Psoas muscle (tissue), 8 donors: ENCODE measurements at places on chromosomes 3 and 15. TPM values are rescaled to one million over a fixed set of nuclear protein-coding genes. Genes with fewer than 3 reads are reported as not detected.

The CHST13 gene
- 0.07 TPM for polyA plus RNA-seq

The CLEC3B gene
- 24.6 TPM for polyA plus RNA-seq

The SLC2A2 gene
- polyA plus RNA-seq = not detected

GRCh38 chr15:78752492-78753358 lies 58.5 kb downstream of the ADAMTS7 start:
- DNase-seq = no peak

DNA sequence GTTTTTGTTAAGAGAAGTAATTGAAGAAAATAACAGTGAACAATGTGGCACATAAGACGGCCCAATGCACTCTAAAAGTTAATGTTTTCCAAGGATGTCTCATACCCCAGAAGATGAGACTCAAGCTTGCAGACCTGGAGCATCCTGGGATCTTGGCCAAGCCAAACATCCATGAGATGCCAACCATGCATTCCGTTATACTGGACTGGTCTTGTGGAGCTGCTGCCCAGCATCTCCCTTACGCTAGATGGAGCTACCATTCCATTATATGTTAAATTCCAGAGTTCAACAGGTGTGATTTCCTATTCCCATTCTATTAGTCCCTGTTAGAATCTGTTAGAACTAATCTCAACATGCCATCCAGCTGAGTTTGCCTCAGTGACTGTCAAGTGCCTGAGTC lies 181.8 kb downstream of the PDCD6IP start:
- DNase-seq = no peak

DNA sequence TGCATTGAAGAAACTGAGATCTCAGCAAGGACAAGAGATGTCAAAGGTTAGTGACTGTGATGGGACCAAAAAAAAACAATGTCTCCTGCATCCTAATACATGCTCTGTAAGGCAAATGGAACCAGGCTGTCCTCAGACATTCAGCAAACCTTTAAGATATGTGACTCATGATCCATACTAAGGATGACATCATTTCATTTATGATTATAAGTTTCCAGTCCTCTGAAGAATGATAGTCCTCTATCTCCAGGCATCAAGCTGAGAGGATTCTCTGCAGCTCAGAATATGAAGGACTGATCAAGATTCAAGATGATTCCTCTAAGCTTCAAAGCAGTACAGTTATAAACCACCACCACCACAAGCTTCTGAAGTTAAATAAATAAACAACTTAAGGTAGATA lies 47.6 kb downstream of the SSR3 start:
- no peak for DNase-seq

DNA sequence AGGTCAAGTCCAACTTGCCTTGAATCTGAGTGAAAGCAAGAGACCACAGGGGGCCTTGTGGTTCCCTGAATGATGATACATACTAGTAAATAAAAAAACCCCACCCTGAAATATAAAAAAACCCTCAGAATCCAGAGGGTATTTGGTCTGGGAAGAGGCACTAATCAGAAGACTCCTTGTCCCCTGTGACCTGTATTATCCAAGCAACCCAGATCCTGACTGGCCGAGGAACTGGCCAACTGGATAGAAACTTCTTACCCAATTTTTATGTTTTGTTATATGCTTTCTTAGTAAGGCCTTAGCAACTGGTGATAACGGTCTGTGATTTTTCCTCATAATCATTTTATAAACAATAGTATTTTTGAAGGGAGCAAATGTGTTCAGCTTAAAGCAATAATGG lies 17.5 kb downstream of the ABI3BP start:
- no peak for DNase-seq

DNA sequence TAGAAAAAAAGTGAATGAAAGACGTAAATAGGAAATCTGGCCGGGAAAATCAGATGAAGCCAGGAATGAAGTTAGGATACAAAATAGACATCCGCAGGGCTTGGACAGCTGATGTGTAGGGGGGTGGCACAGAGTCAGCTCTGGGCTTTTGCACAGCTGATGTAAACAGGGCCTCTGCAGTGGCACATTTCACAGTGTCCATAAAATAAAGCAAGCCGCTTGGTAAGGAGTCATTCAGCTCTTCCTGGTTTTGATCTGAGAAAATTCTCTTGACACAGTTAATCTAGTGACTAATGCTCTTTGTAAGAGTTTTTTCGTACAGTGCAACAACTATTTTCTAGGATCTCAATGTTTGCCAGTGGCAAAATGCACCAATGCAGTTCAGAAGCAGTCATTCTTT lies 153.3 kb downstream of the USP13 start:
- DNase-seq = no peak

DNA sequence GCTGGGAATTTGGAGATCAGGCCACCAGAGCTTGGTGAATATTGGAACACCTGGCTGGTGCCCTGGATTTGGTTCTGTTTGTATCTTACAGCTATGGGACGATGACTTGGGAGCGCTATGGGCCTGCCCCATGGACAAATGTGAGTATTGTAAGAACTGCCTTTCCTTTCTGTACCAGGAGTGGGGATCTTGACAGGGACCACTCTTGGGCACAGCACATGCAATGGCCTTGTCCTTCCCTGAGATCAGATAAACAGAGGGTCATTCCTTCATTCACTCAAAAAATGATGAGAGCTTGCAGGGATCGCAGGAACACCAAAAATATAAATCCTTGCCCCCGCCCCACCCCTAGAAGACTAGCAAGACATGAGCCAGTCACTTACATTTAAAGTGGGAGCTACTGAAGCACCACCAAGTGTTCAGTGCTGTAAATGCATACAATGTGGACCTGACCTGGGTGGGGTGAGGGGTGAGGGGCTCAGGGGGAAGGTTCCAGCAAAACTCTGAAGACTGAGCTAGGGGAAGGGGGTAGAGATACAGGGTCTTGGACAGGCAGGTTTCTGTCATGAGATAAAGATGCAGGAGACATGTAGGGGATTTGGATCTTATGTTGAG lies 2.7 kb upstream of the CRELD1 start:
- DNase-seq = no peak
